Kidney capillary endothelial cell (primary cell): ENCODE measurements at places on chromosomes 3 and 15.

GRCh38 chr3:46642971-46643370 is 30.6 kb downstream of the FAM240A start:
- DNase-seq: no peak

DNA sequence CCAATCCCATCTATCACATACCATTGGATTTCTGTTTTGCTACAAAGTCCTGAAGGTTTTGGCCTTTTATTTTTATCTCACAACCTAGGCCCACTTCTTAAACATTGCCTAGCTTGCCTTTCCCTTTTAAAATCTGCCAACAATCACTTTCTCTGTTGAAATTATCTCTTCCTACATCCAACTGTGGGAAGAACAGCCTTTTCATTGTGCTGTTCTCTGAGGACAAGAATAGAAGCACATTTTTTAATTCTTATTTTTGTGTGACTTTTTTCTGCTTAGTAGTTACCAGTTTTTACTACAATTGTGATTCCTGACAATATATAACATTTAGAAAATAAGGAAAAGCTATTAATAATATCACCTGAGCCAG is 159.2 kb downstream of the CNTN6 start:
- DNase-seq: no peak

- no peak for DNase-seq
These were observed 26.4 kb upstream of the HERC1 start for GRCh38 chr15:63860155-63860554.

DNA sequence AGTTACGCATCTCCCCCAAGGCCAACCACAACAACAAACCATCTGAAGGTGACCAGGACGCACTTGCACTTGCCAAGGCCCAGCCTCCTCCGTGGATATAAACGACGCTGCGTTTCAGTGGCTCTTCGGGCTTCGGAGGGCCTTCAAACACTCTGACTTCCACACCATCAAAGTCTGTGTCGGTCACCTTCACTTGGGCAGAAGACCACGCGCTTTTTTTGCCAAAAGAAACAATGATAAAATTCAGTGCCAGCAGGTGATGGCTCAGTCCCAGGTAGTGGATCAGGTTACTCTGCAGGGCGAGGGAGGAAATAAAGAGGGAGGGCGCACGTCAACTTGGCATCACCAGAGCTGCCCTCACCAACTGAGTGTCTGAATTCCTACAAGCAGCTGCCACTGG is 63.0 kb downstream of the NCEH1 start:
- DNase-seq: no peak

GRCh38 chr15:68373028-68373427 is 58.9 kb downstream of the ITGA11 start:
- no peak for DNase-seq

GRCh38 chr3:55445551-55445950 is 41.6 kb downstream of the WNT5A start:
- DNase-seq: no peak

DNA sequence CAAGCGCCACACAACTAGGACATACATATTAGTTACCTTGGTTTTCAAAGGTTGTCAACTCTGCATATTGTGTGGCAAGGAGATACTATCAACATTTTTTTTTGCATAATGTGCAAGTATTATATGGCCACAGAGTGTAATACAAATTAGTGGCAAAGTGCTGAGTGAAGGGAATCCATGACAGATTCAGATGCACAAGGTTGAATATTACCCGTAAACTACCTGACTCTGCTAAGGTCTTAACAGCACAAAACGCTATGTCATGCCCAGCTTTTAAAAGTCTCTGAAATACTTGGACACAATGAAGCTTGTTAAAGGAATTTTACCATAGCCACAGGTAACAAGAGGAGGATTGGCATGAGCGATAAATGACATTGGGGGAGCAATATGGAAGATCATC is 79.0 kb downstream of the SATB1 start:
- DNase-seq: no peak
